Dermis microvascular lymphatic vessel endothelial cell (primary cell): ENCODE measurements at places on chromosomes 2 and 18.

- peak; percentile 1 for DNase-seq
These were observed 392.5 kb upstream of the NRXN1 start for GRCh38 chr2:51424418-51424817.

DNA sequence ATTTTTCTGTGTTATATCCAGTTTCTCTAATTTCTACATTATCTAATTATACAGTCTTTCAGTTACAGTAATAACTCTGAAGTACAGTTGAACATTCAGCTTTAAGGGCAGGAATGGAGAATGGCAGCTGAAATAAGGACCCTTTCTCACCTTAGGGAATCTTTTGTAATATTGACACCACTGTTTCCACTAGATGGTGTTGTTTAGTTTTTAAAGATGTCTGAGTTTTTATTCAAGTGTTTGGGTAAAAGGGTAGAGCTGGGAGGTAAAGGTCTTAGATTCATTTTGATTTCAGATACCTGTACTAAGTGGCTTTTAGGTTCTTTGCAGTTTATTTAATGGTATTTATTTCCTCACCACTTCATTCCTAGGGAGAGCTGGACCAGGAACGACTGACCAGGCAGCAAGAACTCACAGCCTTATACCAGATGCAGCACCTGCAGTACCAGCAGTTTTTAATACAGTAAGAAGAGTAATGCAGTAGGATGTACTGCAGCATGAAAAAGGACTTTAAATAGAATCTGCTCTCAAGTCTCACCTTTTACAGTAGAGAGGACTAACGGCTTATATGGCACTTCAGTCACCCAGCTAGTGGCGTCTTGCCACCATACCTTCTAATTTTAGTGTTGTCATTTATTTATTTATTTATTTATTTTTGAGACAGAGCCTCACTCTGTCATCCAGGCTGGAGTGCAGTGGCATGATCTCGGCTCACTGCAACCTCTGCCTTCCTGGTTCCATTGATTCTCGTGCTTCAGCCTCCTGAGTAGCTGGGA is 33.2 kb upstream of the KCNJ13 start:
- DNase-seq = no peak

DNA sequence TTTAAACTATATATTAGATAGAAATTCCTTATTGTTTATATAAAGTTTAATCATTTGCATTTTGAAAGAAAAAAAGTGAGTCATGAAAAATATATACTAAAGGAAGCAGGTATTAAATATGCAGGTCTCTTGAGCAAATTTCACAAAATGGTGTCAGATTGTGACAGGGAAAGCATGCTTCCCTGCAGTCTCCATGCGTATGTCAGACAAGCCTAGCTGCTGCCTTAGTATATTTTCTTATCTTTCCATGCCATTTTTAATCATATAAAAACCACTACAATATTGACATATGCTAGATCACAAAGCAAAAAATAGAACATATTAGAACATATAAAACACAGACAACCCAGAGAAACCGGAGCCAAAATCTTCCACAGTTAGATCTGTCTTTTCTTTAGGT is 1137.7 kb upstream of the DDX18 start:
- DNase-seq = no peak

DNA sequence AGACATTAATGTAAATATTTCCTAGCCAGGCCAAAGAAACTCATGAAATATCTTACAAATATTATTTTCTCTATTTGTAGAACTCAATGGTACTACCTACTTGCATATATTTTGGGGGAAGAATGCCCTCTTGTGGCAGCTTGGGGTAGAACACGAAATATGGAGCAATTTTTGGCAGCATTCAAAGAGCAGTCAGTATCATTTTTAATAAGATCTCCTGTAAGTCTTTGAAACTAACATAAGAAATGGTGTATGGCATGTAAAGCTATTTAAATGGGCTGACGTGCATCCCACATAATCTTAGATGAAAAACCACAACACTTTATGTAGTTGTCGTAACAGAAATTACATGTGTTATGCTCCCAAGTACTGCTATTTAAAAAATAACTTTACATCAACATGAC is 62.3 kb upstream of the CCDC195 start:
- peak; percentile 45 for DNase-seq

- DNase-seq = no peak
These were observed 692.6 kb downstream of the ERBB4 start for GRCh38 chr2:211846036-211846400.

GRCh38 chr18:45106331-45106774 is 425.7 kb downstream of the SETBP1 start:
- DNase-seq = peak; percentile 0

DNA sequence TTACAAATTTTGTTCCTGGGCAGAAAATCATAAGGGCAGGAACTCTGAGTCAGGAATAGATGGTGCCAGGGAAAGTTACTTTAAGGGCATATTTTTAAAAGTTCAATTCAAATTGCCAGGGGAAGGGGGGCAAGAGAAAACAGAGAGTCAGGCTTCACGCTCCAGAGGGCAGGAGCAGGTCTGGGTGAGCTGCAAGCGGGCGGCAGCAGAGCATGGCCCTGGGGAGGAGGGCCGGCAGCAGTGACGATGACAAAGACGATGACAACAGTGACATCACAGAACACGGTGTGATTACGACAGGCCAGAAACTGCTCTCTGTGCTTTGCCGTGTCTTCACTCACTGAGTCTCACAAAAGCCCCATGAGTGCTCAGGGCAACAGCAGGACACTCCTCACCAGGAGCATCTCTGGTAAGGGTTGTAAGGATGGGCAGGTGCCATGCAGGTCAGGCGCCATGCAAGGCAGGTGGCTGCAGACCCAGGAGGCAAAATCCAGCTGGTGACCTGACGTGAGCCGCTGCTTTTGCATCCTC is 23.3 kb downstream of the CHST10 start:
- DNase-seq = no peak

DNA sequence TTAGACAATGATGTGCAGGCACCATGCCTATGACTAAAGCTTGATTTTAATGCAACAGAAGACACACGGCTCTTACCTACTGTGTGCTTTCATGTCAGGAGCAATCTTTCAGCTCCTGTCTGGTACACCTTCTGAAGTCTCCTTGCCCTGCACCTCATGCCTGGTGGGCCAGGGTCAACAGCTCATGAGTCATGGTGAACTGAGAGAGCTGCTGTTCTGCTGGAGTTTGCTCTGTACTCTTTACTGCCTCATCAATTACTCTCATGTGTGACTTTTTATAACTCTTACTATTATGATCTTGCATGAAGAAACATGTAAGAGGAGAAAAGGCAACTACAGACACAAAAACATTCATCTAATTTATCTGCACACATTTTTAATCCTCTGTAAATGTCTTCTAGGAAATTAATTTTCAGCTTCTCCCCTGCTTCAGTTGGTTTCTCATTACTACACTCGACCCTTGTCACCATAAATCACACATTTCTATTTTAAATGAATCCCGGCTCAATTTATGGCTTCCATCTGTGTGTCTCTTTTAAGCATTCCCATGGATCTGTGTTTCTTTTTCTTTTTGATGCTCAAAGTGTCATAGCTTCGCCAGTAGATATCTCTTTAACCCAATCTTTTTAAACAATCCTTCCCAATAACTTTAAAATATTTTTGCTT is 9.7 kb downstream of the SERPINB7 start:
- no peak for DNase-seq

DNA sequence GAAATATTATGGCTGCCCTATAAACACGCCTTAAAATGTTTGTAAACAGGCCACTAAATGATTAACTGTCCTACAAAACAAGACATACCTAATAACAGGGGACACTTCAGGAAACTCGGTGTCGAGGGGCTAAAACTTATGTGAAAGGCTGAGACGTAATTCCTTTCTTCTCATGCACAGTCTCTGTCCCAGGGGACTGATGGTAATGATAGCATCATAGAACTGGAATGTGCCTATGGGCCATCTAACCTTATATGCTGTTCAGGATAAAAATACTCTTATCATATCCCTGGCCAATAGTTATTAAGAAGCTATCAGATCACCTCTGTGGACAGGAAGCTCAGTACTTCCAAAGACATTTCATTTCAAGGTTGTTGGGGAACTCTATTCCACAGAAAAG is 252.6 kb upstream of the RASGRP3 start:
- DNase-seq = no peak
